ENCODE measurements at places on chromosomes 12 and 14. TPM values are rescaled to one million over a fixed set of nuclear protein-coding genes. Genes with fewer than 3 reads are reported as not detected.

DNA sequence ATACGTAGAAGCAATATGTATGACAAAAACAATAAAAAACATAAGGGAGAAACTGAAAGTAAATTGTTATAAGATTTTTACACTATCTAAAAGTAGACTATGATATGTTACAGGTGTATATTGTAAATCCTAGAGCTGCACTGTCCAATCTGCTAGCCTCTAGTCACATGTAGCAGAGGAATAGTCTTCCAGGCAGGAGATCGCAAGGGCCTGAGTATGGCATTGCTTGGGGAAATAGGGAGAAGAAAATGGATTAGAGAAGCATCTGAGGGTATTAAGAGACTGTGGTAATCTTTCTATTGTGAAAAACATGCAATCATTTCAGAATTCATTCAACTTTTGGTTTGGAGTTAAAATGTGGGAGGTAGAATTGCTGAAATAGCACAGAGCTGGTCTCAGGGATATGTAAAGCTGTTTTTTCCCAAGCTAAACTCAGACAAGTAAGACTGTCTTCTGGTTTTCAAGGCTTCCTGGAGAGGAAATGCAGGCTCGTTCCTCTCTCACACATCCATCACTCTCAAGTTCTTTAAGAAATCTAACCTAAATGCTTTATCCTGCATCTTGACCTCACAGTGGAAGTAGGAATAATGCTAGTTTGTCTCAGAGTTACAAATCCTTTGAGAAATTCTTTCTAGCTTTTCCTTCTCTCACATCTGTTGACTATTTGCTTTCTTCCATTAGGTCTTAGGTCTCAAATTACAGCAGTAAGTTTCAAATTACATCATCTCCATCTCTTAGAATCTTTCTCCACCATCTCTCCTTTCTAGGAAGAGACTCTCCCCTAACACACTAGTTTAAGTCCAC, 7.6 kb upstream of the CCDC184 start:
- DNase-seq: no peak

RFX4 gene
- 0.26 TPM for polyA plus RNA-seq

DNA sequence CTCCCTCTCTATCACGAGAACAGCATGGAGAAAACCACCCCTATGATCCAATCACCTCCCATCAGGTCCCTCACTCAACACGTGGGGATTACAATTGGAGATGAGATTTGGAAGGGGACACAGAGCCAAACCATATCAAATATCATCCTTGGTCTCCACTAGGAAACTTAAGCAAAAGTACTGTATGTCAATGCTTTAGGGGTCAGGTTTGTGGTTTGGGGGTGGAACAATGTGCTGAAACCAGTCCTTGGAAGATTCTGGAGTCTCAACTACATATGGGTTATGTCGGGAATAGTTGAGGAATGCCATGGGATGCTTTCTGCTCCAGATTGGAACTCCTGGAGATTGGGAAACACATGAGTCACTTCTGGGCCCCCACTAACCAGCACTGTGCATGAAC, 48.3 kb upstream of the CCDC63 start:
- no peak for DNase-seq

HVCN1 gene
- polyA plus RNA-seq: 8.9 TPM

TMEM30B gene
- polyA plus RNA-seq: 11.2 TPM

- no peak for DNase-seq
Observed at GRCh38 chr14:27845241-27845850, 921.2 kb upstream of the FOXG1 start.

DNA sequence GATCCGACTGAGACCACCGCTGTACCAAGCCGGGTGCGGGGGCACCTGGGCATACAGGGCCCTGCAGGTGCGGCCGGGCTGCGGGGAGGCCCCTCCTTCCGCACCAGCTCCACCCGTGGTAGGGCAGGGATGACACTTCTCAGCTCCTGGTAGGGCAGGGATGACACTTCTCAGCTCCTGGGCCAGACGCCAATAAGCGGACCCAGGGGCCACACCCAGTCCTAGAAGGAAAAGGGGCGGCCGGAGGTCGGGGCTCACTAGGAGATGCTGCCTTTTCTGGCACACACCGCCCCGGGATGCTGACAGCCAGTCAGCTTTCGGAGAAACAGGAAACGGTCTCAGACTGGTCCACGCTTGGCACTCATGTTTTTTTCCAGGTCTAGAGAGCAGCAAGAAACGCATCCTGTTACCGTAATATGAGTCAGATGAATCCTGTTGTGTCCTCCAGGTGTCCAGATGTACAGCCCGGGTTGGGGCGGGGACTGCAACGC, 34.8 kb downstream of the NFKBIA start:
- DNase-seq: no peak

- no peak for DNase-seq
Observed at GRCh38 chr12:69720750-69721149, 17.9 kb upstream of the RAB3IP start.

OR6C2 gene
- not detected for polyA plus RNA-seq

DNA sequence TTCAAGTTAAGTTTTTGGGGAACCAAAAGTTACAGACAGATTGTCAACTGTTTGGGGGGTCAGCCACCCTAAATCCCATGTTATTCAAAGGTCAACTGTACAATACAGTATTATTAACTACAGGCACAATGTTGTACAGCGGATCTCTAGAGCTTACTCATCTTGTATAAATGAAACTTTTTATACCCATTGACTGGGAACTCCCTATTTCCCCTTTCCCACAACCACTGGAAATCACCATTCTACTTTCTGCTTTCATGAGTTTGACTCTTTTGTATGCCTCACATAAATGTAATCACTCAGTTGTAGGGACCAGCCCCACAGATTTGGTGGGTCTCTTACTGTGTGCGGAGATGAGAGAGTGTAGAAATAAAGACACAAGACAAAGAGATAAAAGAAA, 57.8 kb downstream of the SLCO1B3 start:
- DNase-seq: no peak

SYCP3 gene
- 0.73 TPM for polyA plus RNA-seq

MAP3K12 gene
- polyA plus RNA-seq: 25.6 TPM

- no peak for DNase-seq
Observed at GRCh38 chr12:112023759-112024396, 10.7 kb downstream of the ERP29 start.

ABCC9 gene
- polyA plus RNA-seq: 28.2 TPM

GRCh38 chr12:85516667-85517325, 236.8 kb downstream of the ALX1 start:
- no peak for DNase-seq

DNA sequence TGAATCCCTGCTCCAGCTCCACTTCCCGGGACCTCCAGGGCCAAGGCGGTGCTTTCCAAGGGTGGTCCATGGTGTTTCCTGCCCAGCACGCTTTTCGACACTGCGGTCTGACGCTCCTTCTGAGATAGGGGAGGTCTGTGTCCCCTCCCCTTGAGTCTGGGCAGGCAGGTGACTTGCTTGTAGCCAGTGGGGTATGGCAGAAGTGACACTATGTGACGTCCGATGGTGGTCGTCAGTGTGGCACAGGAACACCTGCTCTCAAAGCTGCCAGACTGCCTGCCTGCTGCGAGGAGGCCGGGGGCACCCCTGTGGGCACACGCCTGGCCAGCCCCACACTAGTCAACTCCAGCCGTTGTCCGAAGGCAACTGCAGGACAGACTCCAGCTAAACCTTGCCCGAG, 16.0 kb upstream of the TRAF3 start:
- DNase-seq: no peak

GRCh38 chr14:54480830-54481562, 7.8 kb downstream of the GMFB start:
- no peak for DNase-seq

DNA sequence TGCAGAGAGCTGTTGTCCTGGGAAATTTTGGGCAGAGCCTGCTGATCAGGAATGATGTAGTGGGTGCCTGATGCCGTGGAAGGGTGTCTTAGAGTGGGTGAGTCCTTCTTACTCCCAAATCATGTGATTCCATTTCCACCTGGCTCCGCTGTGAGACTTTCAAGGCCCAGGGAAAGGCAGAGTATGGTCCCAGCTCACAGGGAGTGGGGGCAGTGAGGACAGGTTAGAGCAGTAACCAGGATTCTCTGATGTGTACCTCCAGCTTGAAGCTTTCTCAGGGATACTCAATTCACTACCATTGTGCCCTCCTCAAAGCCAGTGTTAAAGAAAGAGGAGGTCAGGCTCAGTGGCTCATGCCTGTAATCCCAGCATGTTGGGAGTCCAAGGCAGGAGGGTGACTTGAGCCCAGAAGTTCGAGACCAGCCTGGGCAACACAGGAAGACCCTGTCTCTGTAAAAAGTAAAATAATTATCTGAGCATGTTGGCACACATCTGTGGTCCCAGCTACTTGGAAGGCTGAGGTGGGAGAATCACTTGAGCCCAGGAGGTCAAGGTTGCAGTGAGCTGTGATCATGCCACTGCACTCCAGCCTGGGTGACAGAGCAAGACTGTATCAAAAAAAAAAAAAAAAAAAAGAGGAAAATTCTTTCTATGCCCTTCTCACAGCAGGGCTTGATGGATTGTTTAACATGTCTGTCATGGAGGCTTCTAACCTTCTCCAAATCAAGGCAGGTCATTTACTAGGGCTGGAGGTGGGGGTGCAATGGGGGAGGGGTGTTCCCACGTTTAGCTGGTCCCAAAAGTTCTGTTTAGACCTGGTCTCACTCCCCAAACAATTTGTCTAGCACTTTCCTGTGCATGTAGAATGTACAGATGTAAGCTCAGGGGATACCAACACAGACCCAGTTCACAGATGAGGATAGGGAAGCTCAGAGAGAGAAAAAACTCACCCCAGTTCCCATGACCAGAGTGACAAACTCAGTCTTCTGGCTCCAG, 12.5 kb upstream of the IQSEC3 start:
- DNase-seq: no peak

EVL gene
- polyA plus RNA-seq: 192 TPM

LRRK2 gene
- polyA plus RNA-seq: 34.8 TPM

- DNase-seq: no peak
Observed at GRCh38 chr12:75704208-75704607, 192.8 kb upstream of the KRR1 start.

GRCh38 chr12:42617622-42618021, 28.1 kb upstream of the PRICKLE1 start:
- no peak for DNase-seq

- no peak for DNase-seq
Observed at GRCh38 chr14:64741200-64741599, 37.0 kb downstream of the PLEKHG3 start.

GRCh38 chr12:100936661-100937060, 142.1 kb downstream of the ANO4 start:
- no peak for DNase-seq

- DNase-seq: no peak
Observed at GRCh38 chr14:100129161-100129589, 30.3 kb downstream of the DEGS2 start.

DNA sequence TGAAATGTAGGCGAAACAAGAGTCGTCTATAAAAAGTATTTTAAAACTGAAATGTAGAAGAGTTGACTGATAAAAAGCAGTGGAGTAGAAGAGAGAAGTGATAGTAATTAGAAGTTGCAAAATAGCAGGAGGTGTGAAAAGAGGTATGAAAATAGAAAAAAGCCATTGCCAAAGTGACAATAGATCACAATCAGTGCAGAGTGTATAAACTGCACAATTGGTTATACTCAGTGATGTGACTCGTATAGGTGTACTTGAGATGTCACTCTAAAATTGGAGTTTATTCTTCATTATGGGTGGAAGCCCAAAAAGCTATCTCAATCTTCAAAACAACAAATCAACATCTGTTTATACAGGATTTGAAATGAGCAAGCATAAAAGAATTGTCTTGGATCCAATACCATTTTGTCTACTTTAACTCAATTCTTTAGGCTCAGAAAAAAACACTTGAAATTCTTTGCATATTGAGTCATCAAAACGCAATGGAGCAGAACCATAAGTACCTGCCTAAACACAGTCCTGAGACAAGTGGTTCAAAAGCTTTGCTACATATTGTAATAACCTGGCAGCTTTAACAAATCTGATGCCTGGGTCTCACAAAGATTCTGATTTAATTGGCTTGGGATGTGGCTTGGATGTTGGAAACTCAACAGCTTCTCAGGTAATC, 8.8 kb downstream of the IKBIP start:
- no peak for DNase-seq

DNA sequence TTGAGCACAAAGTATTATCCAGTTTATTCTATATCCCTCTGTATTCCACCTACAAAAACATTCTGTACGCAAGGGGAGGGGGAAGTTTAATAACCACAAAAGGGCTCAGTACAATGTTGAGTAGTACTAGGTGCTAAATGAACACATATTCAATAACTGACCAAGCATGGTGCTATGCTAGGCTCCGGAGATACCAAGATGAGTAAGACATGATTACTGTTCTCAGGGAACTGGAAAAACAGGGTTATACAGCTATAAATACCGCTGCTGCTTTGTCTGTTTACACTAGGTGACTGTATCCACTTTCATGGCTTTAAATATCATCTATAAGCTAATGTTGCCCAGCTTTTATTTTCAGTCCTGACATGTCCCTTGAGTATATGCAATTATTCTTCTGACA, 135.8 kb downstream of the INSM2 start:
- DNase-seq: no peak

DNA sequence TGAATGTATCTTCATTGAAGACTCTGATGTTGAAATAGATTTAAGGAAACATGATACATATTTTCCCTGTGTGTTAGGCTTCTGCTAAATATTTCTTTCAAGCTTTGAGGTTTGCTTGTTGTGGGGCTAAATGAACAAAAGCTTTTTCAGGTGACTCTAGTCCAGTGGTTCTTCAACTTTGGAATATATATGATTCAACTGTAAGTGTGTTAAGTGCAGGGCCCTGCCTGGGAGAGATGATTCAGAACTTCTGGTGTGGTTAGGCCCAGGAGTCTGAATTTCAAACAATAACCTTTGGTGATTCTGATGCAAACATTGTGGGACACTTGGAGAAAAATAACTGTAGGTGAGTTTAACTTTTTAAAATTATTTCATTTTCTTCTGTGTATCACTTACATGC, 93.0 kb downstream of the TRHDE start:
- DNase-seq: no peak

GRCh38 chr12:119652665-119653064, 15.3 kb upstream of the PRKAB1 start:
- no peak for DNase-seq

DNA sequence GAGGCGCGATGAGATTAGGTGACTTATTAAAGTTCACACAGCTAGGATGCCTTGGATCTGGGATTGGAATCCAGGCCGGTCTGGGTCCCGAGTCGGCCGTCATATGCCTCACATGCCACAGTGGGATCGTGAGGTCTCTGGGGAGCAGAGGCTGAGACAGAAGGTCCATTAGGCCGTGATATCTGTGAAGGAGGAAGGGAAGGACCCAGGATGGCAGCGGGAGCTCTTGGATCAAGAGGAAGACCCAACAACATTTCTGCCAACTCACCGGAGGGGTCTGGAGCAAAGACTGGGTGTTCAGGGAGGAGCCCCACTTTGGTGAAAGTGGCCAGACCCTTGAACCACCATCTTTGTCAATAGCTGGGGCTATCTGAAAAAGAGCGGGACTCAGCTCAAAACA, 242.9 kb downstream of the GLT1D1 start:
- no peak for DNase-seq

CHGA gene
- polyA plus RNA-seq: 0.14 TPM
